NCI-H526 treated with DMSO at 0.1 percent for 48 hours (cell line): ENCODE measurements at places on chromosomes 12 and 14.

DNA sequence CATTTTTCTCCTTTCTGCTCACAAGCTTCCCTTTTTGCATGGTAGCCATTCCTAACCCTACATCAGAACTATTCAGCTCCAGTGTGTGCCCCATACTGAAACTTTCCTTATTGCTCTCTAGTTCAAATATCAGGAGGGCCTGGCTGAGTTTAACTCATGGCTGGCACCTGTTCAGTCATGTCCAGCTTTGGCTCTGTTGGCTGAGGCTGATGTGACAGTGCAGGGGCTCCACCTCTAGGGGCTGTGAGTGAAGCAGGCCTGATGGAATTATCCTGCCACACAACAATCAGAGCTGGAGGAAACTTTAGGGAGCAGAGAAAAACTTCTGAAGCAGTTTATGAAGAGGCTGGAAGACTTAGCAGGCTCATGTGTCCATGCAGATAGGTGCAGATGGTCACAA lies 8.5 kb downstream of the COQ6 start:
- no peak for DNase-seq

GRCh38 chr14:48747561-48748089 lies 838.6 kb downstream of the RPS29 start:
- DNase-seq, result no peak

DNA sequence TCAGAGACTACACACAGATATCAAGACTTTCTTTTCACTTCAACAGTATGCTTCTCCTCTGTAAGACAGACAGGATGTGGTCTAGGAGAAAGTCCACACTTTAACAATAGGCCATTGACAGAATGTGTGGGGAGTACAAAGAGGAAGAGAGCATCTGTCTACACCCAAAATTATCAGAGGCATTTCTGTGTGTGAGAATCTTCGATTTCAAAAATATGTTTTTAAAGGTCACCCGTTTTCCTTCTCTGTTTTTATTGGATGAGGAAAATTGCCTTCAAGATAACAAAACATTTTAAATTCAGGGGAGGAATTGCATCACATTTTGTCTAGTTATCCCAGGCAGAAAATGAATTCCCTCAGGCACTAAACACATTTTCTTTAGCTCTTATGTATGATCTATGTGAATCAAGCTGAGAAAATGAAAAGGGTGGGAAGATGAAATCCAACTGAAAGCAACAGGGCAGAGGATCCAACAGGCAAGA lies 16.4 kb downstream of the NAV3 start:
- DNase-seq, result no peak

DNA sequence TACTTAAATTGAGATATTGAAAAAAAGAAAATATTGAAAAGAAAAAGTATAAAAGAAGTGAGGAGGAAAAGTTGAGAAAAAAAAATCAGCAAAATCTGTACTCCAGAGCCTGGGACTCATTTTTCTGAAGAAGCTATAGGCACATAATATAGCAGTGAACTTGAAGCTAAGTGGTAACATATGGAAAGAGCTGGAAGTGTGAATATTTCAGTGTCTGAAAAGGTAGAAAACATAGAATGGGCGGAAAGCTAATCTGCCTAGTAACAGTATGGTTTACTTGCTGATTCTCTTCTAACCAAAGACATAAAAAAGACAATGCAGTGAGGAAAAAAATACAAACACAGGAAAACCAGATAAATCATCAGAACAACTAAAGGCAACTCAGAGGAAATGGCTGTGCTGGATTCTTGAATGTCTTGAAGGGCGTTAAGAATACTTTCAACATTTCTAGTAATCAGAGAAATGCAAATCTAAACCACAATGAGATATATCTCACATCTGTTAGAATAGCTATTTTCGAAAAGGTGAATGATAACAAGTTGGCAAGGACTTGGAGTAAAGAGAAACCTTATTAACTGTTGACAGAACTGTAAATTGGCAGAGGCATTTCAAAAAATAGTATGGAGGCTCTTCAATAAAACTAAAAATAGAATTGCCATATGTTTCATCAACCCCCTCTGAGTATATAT lies 784.6 kb downstream of the LRFN5 start:
- DNase-seq, result no peak

DNA sequence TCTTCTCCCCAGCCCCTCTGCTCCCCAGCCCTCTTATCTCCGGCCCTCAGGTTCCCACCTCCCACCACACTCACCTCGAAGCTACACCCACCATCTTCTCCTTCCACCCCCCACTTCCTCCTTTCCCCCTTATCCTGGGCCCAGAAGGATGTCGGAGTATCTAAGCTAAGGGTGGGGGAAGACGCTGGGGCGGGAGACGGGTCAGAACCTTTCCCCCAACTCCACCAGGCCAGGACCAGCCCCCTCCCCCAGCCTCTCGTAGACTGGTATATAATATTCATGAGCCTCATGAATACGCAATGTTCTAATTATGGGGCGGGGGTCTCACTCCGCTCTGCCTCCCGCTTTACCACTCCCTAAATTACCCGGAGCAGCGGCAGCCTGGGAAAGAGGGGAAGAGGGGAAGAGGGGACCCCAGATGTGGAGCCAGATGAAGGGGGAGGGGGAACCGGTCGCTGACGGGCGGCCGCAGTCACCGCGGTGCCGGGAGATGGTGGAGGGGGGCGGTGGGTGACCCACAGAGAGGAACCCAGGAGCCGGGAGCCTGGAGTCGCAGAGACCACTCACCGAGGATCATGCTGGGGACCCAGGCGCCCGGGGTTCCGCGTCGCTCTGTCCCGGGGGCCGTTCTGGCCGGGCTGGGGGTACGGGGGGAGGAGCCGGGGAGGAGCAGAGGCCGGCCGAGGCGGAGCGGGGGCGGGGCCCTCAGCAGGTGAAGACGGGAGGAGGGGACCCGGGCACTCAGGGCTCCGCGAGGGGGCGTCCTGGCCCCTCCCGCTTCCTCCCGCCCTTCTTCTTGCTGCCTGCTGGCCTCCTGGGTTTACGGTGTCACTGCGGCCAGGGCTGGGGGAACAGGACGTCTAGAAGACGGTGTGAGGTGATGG lies 6.4 kb upstream of the ZNF385A start:
- DNase-seq, result peak; percentile 31

GRCh38 chr12:131640525-131640924 lies 70.4 kb upstream of the SFSWAP start:
- DNase-seq, result no peak

- no peak for DNase-seq
Observed at GRCh38 chr14:31690056-31690455, 128.9 kb downstream of the NUBPL start.

DNA sequence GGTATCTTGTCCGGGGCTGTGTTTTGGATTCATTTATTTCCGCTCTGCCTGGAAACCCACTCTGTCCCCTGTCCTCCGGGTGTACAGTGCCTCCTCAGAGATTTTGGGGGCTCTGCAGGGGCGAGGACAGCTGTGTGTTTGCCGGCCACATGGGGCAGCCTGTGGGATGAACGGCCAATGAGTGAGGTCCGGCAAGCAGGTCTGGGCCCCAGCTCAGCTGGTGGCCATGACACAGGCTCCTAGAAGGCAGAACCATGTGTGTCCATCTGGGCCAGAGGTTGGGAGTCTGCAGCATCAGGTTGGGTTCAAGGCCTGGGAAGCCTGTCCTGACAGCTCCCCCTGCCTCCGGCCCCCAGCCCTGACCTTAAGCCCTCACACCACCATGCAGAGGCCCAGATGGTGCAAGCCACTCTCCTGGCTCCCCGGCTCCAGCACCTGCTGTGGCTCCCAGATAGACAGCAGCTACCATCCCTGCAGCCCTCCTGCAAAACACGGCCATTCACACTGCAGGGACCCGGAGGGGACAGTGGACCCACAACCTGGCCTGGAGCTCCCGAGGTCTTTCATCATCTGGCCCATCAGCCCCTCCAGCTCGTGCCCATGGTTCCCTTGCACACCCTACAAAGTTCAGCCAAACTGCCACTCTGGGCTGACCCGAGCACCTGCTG lies 220.1 kb upstream of the C14orf180 start:
- DNase-seq, result no peak

DNA sequence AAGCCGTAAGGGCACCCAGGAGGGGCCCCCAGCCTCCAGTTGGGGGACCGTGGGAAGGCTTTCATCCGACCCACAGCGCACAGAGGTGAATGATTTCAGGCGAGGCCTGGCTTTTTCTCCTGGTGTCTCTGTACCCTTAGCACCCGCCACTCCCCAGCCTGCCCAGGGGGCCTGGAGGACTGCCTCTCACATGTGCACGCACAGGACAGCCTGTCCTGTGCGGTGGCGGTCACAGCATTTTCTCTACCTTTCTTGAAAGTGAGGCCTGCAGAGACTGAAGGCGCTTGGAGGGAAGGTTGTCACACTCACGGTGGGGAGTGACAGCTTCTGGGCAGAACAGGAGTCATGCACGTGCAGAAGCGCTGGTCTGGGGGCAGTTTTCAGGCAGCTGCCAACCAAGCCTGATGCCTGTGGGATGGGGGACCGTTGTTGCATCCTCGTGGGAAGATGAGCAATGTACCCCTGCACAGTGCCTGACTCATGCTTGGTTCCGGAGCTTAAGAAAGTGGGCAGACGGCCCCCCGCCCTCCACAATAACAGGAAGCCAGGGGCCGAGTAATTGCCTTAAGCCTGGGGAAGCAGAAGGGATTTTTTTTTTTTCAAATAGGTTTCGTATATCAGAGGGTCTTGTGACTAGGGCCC lies 148.1 kb downstream of the TSPAN9 start:
- no peak for DNase-seq

GRCh38 chr12:53044052-53044581 lies 5.7 kb upstream of the TNS2 start:
- no peak for DNase-seq

- no peak for DNase-seq
Observed at GRCh38 chr14:74085047-74085637, 386 bp downstream of the LIN52 start.

DNA sequence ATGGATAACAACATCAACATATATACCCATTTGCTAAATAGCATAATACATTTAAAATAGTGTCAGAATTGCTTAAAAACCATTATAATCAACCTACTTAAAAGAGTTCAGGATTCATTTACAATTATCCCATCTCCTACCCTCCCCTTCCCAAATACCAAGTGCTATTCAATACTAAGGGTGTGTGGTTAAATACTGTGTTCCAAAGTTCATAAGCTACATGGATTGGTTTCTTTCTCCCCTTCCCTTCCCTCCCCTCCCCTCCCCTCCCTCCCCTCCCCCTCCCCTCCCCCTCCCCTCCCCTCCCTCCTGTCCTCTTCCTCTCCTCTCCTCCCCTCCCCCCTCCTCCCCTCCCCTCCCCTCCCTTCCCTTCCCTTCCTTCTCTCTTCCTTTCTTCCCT lies 97.0 kb upstream of the NPAS3 start:
- DNase-seq, result no peak

- no peak for DNase-seq
Observed at GRCh38 chr14:90639641-90640040, 176.6 kb downstream of the TTC7B start.

DNA sequence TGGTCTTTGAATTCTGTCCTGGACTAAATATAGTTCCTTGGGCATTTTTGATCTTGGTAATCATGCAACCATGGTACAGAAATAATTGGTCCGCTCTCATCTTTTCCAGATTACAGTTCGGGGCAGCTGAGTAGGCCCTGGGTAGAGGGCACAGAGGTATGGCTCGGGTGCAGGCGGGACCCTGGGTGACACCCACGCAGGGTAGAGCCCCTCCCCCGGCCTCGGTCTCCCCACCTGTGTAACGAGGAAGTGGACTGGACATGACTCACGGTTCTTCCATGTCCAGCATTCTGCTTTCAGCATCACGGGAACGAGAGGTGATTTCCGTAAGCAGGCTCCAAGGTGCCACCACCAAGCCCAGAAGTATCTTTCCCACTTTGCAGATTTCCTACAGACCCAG lies 91.0 kb upstream of the DIO3 start:
- no peak for DNase-seq

DNA sequence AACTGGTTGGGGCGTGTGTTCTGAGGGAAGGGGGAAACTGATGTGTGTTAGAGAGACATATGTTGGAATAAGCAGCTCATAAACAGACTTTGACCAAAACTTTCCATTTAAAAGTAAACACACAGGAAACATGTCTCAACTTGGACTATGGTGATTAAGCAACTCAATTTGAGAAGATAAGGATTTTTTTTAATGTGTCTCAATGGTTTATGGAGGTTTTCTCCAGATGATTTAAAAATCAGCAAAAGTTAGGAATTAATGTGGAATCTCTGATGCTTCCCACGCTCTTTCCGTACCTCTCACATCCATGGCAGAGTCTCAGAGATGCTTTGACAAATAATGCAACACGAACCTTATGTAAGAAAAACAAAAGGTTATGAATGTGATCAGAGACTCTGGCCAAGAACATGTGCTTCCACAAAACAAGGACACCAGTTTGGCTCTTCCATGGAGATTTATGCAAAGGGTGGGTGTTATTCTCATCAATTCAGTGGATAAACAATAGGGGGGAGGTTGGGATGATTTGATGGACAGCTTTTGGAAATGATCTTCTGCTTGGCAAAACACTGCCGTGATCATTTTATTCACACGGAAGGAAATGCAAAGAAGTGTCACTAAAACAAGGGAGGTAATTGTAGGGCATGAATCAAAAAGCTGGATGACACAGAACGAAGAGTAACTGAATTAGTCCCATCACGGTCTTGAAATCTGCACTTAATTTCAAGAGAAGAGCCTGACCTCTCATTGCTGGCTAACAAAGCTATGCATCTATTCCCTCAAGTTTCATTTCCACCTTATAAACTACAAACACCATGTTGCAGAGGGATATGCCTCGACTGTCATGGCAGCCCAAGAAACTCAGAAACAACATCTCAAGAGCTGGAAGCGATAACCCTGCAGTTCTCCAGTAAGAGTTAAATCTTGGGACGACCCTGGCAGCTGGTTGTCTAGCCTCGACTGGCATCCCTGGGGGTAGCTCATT lies 76.5 kb downstream of the FOXN3 start:
- no peak for DNase-seq

GRCh38 chr14:95183532-95184412 lies 26.4 kb upstream of the DICER1 start:
- no peak for DNase-seq

DNA sequence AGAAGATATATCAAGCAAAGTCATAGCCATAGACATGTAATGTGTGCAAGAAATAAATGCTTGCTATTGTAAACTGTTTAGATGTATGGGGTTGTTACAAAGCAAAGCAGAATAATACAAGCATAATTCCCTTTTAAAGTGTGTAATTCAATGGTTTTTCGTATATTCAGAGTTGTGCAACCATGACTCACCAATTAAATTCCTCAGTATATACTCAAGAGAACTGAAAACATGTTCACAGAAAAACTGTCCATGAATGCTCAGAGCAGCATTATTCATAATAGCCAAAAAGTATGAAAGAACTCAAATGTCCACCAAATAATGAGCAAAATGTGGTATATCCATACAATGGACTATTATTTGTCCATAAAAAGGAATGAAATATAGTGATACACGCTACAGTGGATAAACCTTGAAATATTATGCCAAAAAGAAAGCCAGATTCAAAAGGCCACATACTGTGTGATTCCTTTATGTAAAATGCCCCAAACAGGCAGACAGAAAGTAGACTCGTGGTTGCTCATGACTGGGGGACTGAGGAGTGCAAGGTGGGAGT lies 9.3 kb downstream of the GXYLT1 start:
- DNase-seq, result no peak

DNA sequence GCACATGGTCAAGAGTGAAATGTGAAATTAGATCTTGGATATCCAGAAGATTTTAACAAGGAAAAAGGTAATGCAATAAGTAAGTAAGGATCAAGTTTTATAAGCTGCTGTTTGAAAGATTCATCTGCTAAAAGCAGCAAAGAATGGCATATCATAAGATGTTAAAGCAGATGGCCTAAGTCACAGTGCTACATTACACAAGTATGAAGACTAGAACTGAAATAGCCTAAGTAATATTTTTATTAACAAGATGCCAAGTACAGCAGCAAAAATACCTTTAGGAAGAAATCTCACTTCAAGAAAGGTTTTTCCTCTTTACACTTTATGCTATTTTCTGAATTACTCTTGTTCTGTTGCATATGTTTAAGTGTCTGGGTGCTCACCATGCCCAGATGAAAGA lies 414.1 kb downstream of the MDGA2 start:
- no peak for DNase-seq
